D721Med (cell line): ENCODE measurements at places on chromosomes 5 and 9.

DNA sequence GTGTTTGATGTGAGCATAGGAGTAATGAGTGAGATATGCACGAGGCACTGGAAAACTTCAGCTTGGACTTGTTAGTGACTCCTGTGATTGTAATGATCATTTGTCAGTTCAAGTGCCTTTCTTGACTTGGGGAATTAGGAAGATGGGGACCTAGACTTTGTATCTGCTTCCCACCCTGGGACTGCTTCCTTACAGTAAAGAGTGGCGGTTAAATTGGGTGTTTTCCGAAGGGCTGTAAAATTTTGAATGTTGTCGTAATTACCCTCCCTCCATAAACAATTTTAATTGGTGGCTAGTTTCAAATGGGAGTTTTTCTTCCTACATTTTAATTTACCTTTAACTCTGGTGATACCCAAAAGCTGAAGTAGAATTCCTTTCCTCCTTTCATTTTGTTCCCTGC, 23.5 kb upstream of the FAM120AOS start:
- DNase-seq: no peak

GRCh38 chr5:12861886-12862654, 957.8 kb upstream of the CTNND2 start:
- no peak for DNase-seq

DNA sequence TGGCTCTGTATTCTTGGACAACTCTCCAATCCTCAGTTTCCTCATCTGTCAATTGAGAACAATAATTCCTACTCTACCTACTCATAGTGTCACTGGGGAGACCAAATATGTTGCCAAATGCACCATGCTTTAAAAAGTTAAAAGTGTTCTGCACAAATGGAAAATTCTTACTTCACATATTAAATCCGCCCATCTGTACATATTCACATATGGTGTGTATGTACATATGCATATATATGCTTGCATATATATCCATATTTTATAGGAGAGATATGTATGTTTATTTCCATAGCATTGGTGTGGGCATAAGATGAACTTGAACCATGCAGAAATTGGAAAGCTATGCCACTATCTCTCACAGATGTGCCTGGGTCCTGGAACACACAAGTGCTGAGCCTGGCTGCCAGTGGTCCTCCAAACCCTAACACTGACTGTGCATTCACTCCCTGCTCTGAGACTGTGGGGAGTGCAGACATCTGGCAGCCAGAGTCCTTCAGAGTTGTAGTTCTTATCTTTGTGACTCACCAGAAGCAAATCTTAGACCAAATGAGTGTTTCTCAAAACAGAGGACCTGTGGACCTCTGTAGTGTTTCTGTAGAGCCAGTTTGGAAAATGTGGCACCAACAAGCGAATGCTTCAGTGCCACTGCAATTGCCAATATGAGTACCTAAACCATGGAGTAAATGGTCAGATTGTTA, 168.7 kb downstream of the GRIA1 start:
- no peak for DNase-seq

- DNase-seq: no peak
Measured at GRCh38 chr9:3059781-3060468, 216.0 kb upstream of the PUM3 start.

DNA sequence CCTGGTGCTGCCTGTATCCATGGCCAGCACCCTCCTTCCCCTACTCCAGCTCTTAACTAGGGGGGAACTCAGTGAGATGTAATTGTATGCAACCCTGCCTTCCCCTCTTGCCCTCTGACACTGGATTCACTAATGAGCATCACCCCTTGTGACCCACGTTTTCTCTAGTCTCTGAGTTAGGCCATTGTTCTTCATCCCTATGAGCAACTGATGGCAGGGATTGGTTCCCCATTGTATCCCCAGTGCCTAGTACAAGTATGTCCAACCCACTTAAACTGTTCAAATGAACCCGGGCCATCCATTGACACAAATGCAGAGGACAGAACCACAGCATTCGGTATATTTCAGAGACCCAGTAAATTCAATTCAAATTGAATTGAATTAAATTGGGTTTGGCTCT, 77.6 kb upstream of the ASTN2 start:
- no peak for DNase-seq

DNA sequence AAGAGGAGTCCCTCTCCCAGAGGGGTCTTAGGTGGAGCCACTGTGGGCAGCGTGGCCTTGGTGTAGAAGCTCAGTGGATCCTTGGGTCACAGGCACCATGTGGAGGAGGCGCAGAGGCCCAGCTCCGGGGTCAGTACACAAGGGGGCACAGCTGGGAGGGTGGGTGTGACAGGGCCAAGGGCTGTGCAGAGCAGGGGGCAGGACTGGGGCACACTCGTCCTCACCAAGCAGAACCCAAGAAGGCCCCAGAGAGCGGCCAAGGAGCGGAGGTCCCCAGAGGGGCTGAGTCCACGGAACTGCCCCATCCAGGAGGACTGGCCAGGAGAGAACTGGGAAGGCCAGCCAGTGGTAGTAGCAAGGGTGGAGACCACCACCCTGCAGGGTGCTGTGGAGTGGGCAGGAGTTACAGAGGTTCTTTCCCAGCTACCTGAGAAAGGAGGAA, 2.5 kb upstream of the LPCAT1 start:
- DNase-seq: no peak

DNA sequence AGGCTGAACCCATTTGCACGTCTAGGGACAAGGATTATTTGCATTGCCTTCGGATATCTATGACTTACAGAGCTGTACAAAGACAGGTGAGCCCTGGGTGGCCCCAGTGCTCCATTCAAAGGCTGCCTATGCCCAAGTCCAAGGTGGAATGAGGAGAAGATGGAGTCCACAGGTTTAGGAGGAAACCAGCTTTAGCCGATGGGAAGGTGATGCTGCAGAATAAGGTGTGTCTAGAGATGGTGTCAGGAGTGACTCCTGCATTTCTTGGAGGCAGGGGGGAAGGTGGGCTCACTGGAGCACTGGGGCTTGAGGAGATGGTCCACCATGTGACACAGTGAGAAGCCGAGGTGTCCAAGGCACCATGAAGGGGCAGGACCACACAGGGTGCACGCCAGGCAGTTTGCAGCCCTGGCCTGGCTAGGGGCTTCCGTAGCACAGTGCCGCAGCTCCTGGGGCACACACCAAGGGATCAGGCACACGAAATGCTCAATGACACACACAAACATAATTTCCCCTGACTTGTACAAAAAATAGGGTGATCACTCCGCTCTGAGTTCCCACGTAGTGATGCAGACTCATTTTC, 32.1 kb downstream of the SEMA4D start:
- DNase-seq: no peak

DNA sequence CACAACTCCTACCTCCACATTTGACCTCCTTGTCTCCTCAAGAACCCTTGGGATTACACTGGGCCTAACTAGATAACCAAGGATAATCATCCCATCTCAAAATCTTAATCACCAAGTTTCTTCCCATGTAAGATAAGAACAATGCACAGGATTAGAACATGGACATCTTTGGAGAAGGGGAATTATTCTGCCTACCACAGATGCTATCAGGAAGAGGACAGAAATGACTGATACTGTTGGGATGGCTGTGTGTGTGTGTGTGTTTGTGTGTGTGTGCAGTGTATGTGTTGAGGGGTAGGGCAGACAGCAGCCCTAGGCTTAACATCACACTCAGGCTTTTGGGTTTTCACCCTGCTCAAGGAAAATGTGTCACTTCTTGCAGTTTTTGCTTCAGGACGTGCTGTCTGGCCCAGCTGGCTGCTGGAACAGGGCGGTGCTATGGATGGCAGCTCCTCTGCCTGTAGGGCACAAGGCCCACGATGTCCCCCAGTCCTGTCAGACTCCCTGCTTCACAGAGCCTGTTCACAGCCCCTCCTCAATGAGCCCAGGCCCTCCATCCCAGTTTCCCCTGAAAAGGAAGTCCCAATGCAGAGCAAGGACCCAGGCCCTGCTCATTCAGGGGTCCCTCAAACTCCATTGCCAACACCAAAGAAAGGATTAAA, 7.7 kb downstream of the CA9 start:
- DNase-seq: no peak

DNA sequence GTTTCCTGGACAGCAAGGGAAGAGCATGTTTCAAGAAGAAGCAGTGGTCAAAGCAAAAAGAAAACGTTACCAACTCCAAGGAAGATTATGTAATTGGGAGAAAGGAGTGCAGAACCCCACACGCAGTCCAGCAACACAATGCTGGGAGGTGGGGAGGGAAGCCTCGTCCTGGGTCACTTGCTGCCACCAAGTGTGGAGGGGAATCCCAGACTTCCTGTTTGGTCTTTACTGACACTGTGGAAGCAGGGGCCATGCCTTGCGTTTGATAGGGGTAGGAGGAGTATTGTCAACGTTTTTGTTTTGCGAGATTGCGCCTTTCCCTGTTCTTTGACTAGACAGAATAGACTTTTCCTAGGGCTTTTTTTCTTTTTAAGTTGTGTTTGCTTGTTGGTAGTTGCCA, 421.0 kb downstream of the KDM4C start:
- DNase-seq: no peak

DNA sequence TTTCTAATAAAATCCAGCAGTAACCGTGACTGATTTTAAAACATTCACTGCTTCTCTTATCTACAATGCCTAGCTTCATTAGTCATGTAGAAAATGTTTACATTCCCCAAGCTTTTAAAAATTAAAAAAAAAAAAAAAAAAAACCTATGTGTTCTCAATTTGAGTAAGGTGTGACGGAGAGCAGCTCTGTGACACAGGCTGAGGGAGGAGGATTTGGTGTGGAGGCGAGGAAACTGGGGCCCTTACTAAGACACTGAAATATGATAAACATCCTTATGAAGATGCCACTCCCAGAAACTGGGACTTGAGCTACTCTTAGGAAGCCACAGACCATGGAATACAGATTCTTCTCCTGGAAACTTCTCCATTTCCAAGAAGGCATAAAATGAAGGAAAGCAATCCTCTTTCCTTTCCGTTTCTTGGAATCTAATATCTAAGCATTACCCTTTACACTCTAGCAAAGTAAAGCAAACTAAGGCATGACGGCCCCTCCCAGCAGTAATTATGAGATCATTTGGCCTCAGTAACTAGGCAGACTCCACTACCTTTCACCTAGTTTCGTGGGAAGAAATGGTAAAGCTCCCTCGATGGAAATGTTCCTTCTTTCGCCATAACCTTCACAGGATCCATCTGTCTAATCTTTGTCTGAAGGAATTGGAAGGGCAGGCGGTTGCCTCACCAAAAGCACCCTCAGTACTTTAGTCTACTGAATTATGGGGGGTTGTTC, 23.5 kb downstream of the GRAMD2B start:
- DNase-seq: no peak

GRCh38 chr5:94746731-94747124, 128.3 kb downstream of the SLF1 start:
- DNase-seq: no peak

- no peak for DNase-seq
Measured at GRCh38 chr5:163269624-163270023, 167.8 kb upstream of the CCNG1 start.

DNA sequence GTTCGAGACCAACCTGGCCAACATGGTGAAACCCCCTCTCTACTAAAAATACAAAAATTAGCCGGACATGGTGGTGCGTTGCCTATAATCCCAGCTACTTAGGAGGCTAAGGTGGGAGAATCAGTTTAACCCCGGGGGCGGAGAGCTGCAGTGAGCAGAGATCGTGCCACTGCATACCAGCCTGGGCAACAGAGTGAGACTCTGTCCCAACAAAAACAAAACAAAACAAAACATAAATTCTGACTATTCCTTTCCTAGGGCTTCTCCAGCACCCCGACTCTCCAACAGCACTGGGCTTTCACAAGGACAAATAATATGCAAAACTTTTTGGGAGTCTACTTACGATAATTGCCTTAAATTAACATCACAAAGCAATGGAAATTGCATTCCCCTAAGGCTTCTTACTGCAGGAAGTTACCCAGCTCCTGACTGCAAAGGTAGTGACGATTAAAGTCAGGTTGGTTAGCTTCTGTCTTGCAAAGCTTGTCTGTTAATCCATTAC, 15.9 kb upstream of the CDKN2AIPNL start:
- no peak for DNase-seq

- DNase-seq: no peak
Measured at GRCh38 chr9:81002242-81002641, 687.1 kb downstream of the TLE1 start.

DNA sequence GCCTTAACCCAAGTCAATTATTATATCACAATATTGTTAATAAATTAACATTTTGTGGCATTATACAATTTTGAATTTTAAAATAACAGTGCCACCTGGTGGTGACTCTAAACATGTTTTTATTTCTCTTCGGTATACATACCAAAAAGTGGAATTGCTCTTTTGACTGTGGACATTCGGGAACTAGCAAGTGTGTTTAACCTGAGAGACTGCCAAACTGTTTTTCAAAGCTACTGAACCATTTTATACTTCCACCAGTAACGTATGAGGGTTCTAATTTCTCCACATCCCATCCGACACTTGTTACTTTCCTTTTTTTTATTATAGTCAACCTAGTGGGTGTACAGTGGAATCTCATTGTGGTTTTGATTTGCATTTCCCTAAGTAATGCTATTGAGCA, 18.3 kb upstream of the HSDL2 start:
- DNase-seq: no peak

DNA sequence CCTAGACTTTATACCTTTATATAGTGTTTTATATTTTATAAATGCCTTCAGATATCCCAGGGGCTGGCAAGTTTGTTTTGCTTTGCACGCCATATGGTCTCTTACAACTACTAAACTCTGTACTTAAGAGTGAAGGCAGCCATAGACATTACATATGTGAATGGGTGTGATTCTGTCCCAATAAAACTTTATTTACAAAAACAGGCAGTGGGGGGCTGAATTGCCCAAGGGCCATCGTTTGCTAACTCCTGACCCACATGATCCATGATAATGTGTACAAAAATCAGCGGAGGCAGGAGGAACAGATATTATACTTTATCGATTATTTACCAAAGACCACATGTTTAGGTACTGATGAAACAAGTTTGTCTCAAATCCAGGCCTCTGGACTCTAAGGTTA, 35.8 kb upstream of the ISCA1 start:
- DNase-seq: no peak

- DNase-seq: no peak
Measured at GRCh38 chr5:68450245-68450852, 234.8 kb downstream of the PIK3R1 start.

- DNase-seq: no peak
Measured at GRCh38 chr5:126973193-126973592, 57.2 kb downstream of the MARCHF3 start.

DNA sequence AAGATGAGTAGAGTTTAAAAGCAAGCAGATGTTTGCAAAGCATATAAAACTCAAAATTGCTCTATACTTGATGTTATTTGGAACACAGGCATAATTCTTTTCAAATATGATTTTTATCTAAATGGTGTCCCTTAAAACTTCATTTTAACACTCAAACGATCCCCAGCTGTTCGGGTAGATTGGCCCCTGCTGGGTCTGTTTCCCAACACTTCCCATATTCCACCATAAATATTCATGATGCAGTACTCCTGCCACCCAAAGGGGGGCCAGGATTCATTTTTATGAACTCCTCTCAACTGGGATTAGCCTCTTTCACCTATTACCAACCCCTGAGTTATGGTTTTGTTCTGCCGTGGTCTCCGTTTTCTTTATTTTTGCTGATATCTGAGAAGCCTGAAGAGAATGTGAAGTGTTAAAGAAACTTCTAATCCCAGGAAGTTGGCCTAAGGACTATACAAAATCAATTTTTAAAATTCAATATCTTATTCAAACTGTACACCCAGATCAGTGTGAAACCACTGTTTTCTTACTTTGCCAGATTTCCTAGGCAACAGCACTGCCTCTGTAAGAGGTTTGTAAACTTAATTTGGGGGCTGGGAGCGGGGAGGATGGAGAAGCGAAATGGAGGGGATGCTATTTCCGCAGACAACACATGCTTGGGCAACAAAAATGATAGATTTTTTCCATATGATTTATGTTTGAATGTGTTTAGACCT, 384.1 kb downstream of the DMRT2 start:
- DNase-seq: no peak

- DNase-seq: no peak
Measured at GRCh38 chr5:102719886-102720285, 35.2 kb upstream of the PAM start.
